ENCODE measurements at places on chromosomes 16 and 17.

GRCh38 chr17:38454532-38454931 lies 26.3 kb downstream of the ARHGAP23 start:
- peaks cover 95% of the 10 kb centered on the region for H3K4me1 ChIP-seq
- peak overlapping the region; percentile 91 for H3K27ac ChIP-seq
- H3K27me3 ChIP-seq, result no peaks in the 10 kb centered on the region
- peak; percentile 29 for DNase-seq

- H3K4me3 ChIP-seq, result no peak overlapping the region
- H3K27ac ChIP-seq, result no peak overlapping the region
- H3K27me3 ChIP-seq, result no peaks in the 10 kb centered on the region
- H3K36me3 ChIP-seq, result no peaks in the 10 kb centered on the region
Measured at GRCh38 chr16:35533683-35534082, 2074.3 kb downstream of the TP53TG3F start.

- DNase-seq, result no peak
- no peaks in the 10 kb centered on the region for H3K27me3 ChIP-seq
- H3K4me3 ChIP-seq, result no peak overlapping the region
- H3K36me3 ChIP-seq, result no peaks in the 10 kb centered on the region
- no peak overlapping the region for H3K27ac ChIP-seq
- H3K4me1 ChIP-seq, result no peaks in the 10 kb centered on the region
Measured at GRCh38 chr16:80171199-80171598, 369.6 kb upstream of the DYNLRB2 start.

DNA sequence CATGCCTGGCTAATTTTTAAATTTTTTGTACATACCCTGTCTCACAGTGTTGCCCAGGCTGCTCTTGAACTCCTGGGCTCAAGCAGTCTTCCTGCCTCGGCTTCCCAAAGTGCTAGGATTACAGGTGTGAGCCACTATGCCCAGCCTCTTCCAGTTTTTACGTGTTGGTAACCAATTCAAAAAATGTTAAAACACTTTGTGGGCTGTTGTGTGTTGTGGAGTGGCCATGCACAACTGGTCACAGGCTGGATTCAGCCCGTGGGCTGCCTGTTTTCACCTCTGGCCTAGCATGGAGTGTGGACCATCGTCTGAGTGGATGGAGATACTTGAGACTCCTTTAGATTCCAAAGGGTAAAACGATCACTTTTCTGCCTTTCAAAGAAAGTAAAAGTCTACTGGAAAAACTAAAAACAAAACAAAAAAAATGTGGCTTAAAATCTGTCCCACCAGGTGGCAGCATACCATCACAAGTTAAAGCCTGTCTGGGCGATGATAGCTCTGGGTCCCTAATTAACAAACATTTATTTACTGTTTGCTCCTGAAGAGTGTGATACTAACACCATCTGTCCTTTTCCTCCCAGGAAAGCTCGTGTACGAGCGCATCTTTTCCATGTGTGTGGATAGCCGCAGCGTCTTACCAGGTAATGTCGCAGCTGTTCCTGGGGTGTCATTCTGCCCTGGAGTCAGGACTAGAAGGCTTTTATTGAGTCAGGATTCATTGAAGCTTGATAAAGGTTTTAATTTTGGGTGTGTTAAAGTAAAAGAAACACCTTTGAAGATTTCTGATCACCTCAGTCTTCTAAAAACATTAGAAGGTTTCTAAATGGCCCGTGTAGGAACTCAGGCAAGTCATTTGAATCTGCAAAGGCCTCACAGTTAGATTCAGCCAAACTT lies 45.8 kb downstream of the VPS35L start:
- H3K27me3 ChIP-seq, result no peaks in the 10 kb centered on the region
- peaks cover 9% of the 10 kb centered on the region for H3K4me1 ChIP-seq
- H3K27ac ChIP-seq, result peak overlapping the region; percentile 9
- H3K36me3 ChIP-seq, result peaks cover 70% of the 10 kb centered on the region

- no peak for DNase-seq
- H3K27ac ChIP-seq, result no peak overlapping the region
- no peaks in the 10 kb centered on the region for H3K27me3 ChIP-seq
- H3K4me1 ChIP-seq, result peaks cover 7% of the 10 kb centered on the region
Measured at GRCh38 chr17:17232303-17232621, 4.7 kb downstream of the FLCN start.
